Mesenteric fat pad (tissue), 1 donor: ENCODE measurements at places on chromosomes 3 and 15. TPM values are rescaled to one million over a fixed set of nuclear protein-coding genes. Genes with fewer than 3 reads are reported as not detected.

DNA sequence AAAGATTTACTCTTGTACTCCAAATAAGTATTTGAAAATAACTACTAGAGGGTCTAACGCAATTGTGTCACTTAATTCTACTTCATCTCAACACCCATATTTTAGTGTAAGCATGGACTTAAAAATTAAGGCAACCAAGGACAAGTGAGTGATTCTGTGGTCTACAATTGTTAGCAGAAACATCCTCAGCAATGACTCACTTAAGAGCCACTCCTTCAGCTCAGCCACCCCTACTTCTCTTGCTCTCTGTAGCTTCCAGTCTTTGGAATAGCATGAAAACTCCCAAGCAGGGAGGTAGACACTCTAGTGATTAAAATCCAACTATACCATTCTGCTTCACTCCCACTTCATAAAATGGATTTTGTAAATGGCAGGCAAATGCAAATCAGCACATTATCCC lies 116.0 kb upstream of the LRRN1 start:
- no peak for DNase-seq

DNA sequence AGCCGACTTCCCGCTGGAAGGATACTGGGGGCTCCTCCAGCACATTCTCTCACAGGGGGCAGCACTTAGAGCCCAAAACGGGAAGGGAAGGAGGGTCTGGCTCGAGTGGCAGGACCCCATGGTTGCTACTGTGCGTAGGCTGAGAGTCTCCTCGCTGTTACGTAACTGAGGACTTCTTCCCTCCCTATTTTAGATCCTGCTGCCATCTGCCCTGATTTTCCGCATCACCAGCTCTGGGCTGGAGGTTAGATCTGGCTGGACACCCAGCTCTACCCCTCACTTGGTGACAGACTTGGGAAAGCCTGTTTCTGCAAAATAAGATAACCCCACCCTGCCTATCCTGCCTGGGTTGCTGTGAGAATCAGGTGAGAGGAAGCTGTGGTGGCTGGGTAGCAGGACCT lies 47.7 kb downstream of the BDH1 start:
- no peak for DNase-seq

GRCh38 chr3:362681-363338 lies 166.2 kb downstream of the CHL1 start:
- DNase-seq: no peak

GRCh38 chr15:70014860-70015490 lies 82.7 kb downstream of the TLE3 start:
- DNase-seq: no peak

GRCh38 chr15:101070502-101071273 lies 151.5 kb downstream of the LRRK1 start:
- no peak for DNase-seq

DNA sequence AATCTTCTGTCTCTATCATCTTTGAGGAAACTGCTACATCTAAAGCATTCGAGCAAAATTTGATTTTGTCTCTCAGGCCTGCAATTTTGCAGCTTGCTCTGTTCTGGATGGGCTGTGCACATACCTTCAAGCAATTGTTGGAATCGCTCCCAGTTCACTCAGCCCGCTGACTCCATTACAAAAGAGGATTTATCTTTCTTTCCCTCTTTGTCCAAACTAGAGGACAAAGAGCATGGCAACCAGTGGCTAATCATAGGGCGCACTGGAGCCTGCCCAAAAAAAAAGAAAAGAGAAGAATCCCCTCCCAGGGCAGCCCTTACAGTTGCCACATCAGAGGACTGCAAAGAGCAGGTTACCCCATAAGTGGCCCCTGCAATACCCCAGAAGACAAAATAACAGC lies 49.0 kb upstream of the DUT start:
- no peak for DNase-seq

GNAT1 gene
- not detected for total RNA-seq

DNA sequence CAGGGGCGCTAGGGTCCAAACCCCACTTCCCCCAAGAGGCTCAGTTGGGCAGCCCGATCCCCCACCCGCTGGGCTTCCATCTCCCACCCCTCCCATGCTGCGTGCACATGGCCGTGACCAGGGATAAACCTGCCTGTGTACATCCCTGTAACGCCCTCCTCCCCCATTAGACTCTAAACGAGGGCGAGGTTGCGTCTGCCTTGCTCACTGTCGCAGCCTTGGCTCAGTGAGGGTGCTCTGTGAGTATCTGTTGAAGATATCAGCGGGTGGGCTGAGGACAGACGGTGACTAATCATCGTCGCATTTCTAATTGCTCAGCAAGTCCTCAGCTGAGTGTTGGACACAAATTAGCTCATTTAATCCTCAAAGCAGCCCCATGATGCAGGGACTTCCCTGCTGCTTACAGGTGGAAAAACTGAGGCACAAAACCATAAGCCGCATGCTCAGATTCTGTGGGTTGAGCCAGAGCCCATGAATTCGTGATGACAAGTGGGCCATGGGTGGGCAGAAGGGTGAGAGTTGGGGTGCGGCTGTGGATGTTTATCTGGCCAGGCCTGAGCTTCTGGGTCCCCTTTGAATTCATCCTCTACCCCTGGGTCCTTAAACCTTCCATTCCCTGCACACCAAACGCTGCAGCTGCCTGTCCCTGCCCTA lies 26.0 kb downstream of the FBLN2 start:
- DNase-seq: no peak

GPR149 gene
- not detected for total RNA-seq

DNA sequence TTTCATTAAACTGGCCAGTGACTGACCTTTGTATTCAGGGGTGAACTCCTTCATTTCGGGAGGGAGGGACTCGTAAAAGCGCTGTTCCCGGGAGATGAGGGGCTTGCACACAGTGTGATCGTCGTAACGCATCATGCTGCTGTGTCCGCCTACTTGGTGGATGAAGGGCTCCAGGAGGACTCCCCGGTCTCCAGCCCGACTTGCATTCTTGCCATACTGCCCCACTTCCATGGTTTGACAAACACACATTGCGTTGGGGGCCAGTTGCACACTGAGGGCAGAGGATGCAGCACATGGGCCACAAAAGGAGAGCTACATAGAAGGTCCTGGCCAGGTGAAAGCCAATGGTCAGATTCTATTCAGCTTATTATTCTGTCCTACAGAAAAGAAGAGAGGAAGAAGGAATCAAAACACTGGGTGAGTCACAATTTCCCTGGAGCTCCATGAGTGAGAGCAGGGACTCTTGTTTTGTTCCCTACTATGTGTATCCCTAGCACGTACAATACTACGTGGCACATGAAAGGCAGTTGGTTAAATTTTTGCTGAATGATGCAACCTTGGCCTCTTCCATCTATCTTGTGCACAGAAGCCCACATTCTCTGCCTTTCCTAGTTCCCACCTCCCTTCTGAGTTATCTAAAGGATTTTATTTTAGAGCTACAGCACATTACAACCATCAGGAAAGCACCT lies 24.2 kb upstream of the GMPPB start:
- no peak for DNase-seq

- no peak for DNase-seq
These were observed 24.9 kb downstream of the HACL1 start for GRCh38 chr3:15576475-15576874.

SMCO1 gene
- total RNA-seq: not detected

UACA gene
- 55.9 TPM for total RNA-seq

- no peak for DNase-seq
These were observed 10.9 kb upstream of the LXN start for GRCh38 chr3:158683230-158683962.

SYNM gene
- total RNA-seq: 36.4 TPM

DNA sequence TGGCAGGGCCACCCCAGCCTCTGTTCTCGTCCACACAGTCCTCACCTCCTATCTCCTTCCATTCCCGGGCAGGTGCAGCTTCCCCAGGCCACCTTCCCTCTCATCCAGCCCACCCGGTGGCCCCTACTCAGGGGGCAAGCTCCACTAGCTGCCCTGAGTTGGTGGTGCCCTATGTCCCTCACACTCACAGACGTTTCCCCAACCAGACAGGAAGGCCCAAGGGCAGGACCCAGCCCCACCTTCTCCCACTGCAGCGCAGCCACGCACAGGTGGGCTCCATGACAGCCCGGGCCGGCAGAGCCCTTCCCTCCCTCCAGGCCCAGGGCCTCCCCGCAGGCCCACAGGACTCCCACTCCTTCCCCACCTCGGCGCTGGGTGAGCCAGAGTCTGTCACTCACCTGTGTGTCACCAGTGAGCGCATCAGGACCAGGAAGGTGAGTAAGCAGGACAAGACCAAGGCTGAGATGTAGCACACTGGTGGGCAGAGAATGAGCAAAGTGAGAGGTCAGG lies 11.1 kb downstream of the ISLR start:
- no peak for DNase-seq

OR5K2 gene
- not detected for total RNA-seq

DNA sequence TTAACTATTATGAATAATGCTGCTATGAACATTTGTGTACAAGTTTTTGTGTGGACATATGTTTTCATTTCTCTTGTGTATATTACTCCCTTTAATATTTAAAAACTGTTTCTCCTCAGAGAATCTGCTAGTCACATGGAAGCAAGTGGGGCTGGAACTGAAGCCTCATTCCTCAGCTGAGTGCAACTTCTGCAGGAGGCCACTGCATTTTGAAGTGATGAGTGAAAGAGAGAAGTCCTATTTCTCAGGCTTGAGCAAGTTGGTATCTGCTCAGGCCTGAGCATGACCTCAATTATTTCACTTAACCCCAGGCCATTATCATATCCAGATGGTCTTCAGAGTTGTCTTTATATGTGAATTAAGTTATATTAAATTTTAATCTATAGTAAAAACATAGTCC lies 11.5 kb downstream of the TLR9 start:
- DNase-seq: no peak
